Left cardiac atrium (tissue), 4 donors: ENCODE measurements at places on chromosomes 3 and 15.
A peak's percentile ranks its signal among the peaks of the same experiment; 100 is the strongest.

DNA sequence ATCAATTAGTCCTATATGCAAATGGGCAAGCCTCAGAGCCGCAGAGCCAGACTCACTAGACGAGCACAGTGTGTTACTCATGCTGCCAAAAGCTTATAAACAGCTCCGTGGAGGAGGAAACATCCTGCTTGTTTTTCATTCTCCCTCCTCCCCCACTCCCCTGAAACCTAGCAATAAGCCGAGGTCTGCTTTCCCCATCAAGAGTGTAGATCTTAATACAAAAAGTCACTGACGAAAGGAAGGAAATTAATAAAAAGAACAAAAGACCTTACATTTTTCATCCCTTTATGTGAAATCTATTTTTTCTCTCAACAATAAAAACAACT is 88.5 kb downstream of the XXYLT1 start:
- DNase-seq = no peak

DNA sequence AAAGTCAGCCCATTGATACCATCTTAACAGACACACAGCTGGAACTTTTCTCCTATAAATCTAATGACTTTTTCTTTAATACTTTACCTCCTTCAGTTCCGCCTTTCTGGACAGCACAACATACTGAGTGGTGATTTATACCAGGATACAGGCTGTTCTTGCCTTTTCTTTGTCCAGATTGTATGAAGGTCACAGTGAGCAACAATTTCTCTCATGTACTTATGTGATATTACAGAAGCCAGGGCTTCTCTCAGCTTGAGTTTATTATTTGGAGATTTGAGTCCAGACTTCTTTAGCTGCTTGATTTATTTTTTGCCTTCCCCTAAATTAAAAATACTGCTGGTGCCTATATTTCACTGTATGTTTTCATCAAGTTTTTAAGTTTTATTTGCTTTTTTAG is 976.0 kb downstream of the ROBO2 start:
- DNase-seq = no peak

DNA sequence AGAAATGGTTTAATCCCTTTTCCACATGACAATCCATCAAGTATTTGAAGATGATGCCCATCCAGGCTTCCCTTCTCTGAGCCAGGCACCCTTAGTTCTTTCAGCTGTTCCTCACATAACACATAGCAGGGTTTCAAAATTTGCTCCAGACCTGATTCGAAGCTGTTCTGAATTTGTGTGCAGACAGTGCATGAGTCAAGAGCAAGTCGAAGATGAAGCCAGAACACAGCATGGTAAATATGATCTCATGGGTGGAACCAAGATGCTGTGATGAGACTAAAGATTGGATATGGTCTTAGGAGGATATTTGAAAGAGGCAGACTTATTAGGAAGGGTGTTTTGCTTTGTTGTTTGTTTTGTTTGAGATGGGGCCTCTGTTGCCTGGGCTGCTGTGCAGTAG is 32.6 kb upstream of the PDE8A start:
- DNase-seq = no peak

DNA sequence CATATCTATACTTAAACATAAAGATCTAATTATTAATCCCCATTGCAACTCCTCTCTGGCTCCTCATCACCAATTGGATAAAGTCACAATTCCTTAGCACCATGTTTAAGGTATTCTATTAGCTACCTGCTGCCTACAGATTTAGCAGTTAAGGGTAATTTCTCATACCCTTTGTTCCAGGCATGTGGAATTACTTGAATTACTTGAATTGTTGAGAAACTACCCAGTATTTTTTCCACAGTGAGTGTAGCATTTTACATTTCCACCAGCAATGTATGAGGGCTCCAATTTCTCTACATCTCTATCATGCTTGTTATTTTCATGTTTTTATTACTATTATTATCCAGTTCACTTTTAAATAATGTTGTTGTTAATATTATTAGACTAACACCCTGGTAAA is 86.4 kb downstream of the P2RY1 start:
- no peak for DNase-seq

- no peak for DNase-seq
Measured at GRCh38 chr3:175861916-175862315, 1002.8 kb downstream of the NAALADL2 start.

GRCh38 chr15:69623392-69624154 is 171.0 kb downstream of the RPLP1 start:
- no peak for DNase-seq

DNA sequence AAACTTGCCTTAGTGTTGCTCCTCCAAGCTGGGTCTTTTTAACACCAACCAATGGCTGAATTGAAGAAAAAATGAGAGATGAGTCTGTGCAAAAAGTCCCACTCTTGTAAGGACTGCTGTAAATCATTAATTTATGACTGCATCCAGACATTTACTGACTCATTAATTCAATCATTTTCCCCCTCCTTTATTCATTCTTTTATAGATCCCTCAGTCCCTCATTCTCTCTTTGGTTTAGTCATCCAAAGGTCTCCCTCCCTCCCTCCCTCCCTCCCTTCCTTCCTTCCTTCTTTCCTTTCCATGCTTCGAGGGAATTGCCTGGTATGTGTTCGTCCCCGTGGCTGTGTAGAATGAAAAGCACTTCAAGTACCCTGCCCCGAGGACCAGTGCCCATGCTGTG is 35.3 kb upstream of the MRPS22 start:
- DNase-seq = no peak

- no peak for DNase-seq
Measured at GRCh38 chr3:44795197-44795596, 33.6 kb downstream of the KIF15 start.

- no peak for DNase-seq
Measured at GRCh38 chr15:38053205-38053604, 118.8 kb downstream of the TMCO5A start.

DNA sequence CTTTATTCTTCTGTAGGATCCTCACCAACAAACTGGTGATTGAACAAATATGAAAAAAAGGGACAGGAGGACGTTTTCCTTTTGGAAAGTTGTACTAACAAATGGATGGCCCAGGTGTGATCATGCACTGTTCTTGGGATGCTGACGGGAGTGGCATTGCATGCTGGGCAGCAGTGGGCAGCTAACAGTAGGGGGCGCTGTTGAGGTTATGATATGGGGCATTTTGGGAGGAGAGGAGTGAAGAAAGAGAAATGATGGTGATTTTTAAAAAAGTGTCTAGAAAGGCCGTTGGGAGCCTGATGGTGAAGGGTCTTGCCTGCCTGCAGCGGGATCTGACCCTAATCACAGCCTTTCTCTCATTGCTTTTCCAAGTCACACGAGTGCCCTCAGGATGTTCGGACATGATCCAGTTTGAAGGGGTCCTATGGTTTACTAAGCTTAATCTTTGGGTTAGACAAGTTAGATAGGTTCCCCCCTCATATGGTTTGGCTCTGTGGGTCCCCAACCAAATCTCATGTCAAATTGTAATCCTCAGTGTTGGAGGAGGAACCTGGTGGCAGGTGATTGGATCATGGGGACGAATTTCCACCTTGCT is 46.2 kb upstream of the PRTG start:
- DNase-seq = peak; percentile 29

GRCh38 chr15:72682772-72683171 is 3.2 kb downstream of the HIGD2B start:
- no peak for DNase-seq

GRCh38 chr3:179769411-179770247 is 116.8 kb downstream of the USP13 start:
- no peak for DNase-seq

DNA sequence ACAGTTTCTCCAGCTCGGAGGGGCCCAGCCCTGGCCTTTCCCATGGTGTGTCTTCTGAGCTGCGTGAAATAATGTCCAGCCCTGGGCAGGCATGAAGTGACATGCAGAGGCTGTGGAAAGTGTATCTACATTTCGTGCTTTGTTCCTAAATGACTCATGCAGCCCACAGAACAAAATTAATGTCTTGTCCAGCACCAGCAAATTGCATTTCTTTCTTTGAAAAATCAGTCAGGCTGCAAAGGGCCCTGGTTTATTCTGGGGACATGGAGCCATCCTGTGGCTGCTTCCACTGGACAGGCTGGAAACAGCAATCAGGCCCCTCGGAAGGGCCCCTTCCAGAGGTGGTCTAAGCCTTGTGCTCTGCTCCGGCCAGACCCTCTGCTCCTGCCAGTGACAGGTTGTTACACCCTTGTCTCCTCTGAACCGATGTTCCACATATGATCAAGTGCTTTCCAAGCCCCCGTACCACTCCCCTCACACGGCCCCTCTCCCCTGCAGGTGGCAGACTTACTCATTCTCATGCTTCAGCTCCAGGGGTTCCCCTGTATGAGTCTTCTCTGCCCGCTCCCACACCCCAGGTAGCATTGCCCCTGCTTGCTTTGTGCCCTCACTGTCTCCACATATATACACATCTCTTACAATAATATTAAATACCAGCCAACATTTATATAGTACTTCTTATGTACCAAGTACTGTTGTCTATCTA is 33.7 kb downstream of the CRYGS start:
- no peak for DNase-seq

DNA sequence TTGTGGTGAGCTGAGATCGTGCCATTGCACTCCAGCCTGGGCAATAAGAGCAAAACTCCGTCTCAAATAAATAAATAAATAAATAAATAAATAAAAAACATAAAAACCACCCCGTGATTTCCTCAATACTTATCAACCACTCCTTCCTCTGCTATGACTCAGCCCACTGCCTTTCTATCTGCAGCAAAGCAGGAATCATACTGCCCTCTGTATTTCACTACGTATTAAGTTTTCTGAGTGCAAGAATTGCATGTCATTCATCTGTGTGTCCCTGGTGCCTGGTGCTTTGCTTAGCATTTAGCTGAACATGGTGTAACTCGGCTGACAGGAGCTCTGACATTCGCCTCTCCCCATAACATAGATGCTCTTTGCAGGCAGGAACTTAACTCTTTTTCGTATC is 7.1 kb downstream of the LSG1 start:
- no peak for DNase-seq

GRCh38 chr15:99009741-99010330 is 2.2 kb upstream of the PGPEP1L start:
- DNase-seq = no peak

- DNase-seq = no peak
Measured at GRCh38 chr15:41564960-41565502, 6.0 kb downstream of the TYRO3 start.

DNA sequence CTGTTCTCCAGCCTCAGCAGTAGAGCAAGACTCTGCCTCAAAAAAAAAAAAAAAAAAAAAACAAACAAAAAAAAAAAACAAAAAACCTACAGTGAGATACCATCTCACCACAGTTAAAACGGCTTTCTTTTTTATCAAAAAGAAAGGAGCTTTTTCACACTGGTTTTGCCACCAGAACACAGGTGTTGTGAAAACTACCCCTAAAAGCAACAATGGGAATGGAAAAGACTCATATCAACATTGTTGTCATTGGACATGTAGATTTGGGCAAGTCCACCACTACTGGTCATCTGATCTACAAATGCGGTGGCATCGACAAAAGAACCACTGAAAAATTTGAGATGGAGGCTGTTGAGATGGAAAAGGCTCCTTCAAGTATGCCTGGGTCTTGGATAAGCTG is 24.8 kb upstream of the SLC25A38 start:
- DNase-seq = no peak

DNA sequence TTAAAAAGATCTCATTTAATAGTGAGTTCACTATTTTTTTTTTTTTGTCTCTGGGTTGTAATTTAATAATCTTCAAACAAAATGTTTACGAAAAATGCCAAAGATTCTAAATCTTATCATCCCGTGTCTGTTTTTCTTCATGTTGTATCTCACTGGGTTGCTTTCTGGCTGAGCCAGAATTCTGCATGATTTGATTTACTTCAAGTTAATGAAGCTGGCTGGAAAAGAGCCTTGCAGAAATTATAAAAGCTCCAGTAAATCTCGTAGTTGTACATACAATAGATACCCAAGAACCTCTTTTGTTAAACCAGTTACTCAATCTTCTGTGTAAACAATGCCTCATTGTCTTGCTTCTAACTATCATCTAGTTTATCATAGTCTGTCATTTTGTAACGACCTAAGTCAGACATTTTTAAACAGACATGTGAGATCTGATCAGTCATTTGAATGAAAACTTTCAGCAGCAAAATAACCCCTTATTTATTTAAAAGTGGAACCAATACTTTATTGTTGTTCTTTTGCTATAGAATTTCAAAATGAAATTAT is 249.0 kb downstream of the MCTP2 start:
- no peak for DNase-seq

GRCh38 chr3:183427876-183428446 is 458 bp downstream of the MCF2L2 start:
- DNase-seq = peak; percentile 74

DNA sequence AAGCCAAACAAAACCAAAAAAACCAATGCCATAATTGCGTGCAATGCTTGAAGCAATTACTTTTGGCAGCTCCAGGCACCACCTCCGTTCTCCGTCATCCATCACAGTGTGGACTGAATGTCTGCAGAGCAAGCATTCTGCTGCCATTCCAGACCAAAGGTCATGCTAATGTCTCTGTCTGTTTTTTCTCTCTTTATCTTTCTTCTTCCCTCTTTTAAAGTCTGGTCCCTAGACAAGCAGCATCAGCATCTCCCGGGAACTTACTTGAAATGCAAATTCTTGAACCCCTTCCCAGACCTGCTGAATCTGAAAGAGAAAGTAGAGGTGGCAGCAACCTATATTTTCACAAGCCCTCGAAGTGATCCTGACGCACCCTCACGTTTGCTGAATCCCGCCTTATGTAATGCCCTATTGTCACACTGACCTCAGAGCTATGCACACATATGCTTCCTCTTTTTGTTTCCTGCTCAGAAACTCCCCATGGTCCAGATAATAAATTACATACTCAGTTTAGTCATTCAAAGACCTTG is 297.3 kb upstream of the PROK2 start:
- DNase-seq = no peak

- no peak for DNase-seq
Measured at GRCh38 chr3:134337071-134337482, 37.2 kb downstream of the AMOTL2 start.

DNA sequence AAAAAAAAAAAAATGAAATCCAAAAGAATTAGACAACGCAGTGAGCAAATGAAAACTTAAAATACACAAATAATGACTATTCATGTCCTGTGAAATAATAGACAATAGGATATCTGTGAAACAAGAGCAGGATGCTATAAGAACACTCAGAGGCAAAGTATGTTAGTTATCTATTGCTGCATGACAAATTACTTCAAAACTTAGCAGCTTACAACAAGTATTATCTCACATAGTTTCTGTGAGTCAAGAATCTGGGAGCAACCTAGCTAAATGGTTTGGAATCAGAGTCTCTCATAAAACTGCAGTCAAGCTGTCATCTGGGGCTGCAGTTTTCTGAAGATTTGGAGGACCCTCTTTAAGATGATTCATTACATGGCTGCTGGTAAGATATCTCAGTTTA is 36.5 kb upstream of the ZMAT3 start:
- DNase-seq = no peak

GRCh38 chr3:197083486-197083885 is 53.9 kb upstream of the MELTF start:
- peak; percentile 24 for DNase-seq

- peak; percentile 18 for DNase-seq
Measured at GRCh38 chr3:60514866-60515265, 736.4 kb downstream of the FHIT start.

GRCh38 chr15:31484986-31485385 is 158.4 kb downstream of the KLF13 start:
- no peak for DNase-seq

GRCh38 chr15:95715116-95715903 is 615.2 kb upstream of the NR2F2 start:
- DNase-seq = no peak
